ENCODE measurements at places on chromosomes 1 and 21.
A peak's percentile ranks its signal among the peaks of the same experiment; 100 is the strongest.

DNA sequence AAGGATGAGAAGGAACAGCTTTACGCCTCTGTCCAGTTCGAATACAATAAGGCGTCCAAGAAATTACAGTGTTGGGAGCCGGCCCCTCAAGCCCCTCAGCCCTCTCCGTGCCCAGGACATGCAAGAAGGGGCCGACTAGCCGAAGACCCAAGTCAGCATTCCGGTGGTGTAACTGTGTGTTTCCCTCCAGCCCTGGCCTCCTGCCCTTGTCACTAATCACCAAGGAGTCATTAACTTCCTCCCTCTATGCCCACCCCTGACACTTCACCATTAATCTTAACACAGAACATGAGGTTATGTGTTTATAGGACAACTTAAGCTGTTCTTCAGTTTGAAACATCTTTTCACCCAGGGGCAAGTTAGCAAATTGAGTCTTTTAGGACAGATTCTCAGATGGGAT, 16.4 kb upstream of the C4BPB start:
- DNase-seq, result no peak
- no peaks in the 10 kb centered on the region for H3K27me3 ChIP-seq
- peaks cover 18% of the 10 kb centered on the region for H3K36me3 ChIP-seq

DNA sequence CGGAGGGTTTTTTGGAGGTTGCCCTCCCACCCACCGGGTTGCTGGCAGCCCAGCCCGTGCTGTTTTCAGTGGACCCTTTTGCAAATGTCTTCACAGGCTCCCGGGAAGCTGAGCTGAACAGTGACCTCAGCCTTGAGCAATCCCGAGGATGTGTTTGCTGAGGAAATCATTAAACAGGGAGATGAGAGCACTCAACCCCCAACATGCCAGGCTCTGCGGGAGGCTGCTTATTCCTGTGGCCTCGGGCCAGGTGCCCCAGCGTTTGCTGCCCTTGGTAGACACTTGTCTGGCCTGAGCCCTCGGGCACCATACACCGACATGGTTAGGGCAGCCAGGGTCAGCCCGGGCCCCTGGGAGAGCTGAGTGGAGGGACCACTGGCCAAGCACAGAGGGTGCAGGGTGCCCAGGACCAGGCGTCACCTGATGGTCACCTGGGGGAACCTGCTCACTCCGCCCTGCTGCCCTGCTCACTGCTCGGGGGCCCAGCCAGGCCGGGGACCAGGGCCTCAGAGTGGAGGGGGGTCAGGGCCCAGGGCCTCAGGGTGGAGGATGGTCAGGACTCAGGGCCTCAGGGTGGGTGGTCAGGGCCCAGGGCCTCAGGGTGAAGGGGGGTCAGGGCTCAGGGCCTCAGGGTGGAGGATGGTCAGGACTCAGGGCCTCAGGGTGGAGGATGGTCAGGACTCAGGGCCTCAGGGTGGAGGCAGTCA, 42.5 kb upstream of the POFUT2 start:
- no peaks in the 10 kb centered on the region for H3K36me3 ChIP-seq
- no peak for DNase-seq
- no peaks in the 10 kb centered on the region for H3K27me3 ChIP-seq
- peak overlapping the region; percentile 13 for H3K27ac ChIP-seq
- peaks cover 31% of the 10 kb centered on the region for H3K4me1 ChIP-seq

GRCh38 chr1:164640686-164641352, 81.8 kb downstream of the PBX1 start:
- no peaks in the 10 kb centered on the region for H3K27me3 ChIP-seq
- peaks cover 10% of the 10 kb centered on the region for H3K36me3 ChIP-seq
- no peak overlapping the region for H3K4me3 ChIP-seq
- DNase-seq, result peak; percentile 88
- peak overlapping the region; percentile 35 for H3K27ac ChIP-seq

DNA sequence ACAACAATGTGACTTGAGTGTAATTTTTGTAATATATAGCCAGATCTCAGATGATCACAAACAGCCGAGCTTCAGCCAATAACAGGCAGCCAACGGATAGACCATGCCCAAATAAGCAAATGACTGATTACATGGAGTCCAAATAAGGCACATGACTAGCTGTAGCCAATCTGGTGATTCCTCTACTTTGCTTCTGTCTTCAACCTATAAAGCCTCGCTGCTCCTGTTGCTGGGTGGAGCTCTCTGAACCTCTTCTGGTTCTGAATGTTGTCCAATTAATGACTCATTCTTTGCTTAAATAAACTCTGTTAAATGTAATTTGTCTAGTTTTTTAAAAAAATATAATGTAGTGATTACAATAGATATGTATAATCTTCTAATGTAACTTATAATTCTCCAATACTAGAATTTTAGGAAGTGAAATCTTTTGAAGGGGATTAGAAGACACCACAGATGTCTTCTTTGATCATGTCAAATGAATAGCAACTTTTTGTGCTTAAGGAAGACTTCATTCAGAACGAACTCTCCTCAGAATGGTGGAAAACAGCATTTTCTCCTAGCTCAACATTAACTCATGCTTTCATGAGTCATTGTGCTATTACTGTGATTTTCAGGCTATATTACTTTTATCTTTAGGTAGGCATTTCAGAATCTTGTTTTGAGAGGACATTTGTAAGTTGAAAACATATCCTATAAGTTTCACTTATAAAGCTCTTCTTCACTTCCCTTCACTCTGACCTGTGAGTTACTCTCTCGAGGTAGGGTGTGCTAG, 857.8 kb upstream of the B3GALT2 start:
- no peaks in the 10 kb centered on the region for H3K4me1 ChIP-seq
- no peak overlapping the region for H3K4me3 ChIP-seq
- H3K36me3 ChIP-seq, result no peaks in the 10 kb centered on the region
- H3K27ac ChIP-seq, result no peak overlapping the region

DNA sequence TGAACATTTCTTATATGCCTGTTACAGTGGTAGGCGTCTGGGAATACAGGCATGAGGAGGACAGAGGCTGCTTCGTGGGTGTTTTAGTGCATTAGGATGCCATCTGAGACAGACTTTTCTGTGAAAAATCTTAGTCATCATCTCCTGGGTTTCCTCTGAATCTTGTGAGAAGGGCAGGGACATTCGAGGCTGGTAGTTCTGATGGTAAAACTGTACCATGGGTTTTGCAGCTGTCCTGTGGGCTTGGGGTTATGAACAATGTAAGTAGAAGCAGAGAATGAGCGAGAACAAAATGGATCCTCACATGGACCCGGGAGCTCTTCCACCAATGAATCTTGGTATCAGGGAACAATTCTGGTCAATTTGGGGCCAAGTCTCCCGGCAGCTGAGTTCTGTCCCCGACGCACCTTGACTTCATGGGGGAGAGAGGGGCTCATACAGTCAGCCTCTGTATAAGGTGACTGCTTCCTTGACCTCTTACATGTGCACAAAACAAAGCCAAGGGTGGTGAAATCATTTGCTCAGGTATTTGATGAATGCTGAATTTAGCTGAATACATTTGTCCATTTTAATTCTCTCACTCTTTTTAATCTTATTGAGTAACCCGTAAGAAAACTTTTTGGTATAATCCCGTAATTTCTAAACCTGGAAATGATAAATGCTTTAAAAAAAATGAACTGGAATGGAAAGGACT, 63.6 kb upstream of the ERRFI1 start:
- no peak overlapping the region for H3K27ac ChIP-seq
- H3K4me3 ChIP-seq, result no peak overlapping the region
- DNase-seq, result no peak
- H3K4me1 ChIP-seq, result peaks cover 3% of the 10 kb centered on the region
- no peaks in the 10 kb centered on the region for H3K27me3 ChIP-seq

GRCh38 chr1:29384496-29385015, 148.2 kb downstream of the PTPRU start:
- H3K4me1 ChIP-seq, result no peaks in the 10 kb centered on the region
- no peak overlapping the region for H3K4me3 ChIP-seq
- H3K36me3 ChIP-seq, result no peaks in the 10 kb centered on the region
- DNase-seq, result no peak

- H3K36me3 ChIP-seq, result no peaks in the 10 kb centered on the region
- H3K4me1 ChIP-seq, result no peaks in the 10 kb centered on the region
- H3K4me3 ChIP-seq, result no peak overlapping the region
- DNase-seq, result peak; percentile 26
Measured at GRCh38 chr1:38221006-38221649, 174.5 kb upstream of the POU3F1 start.

- no peaks in the 10 kb centered on the region for H3K36me3 ChIP-seq
- DNase-seq, result peak; percentile 22
- no peak overlapping the region for H3K27ac ChIP-seq
- no peak overlapping the region for H3K4me3 ChIP-seq
Measured at GRCh38 chr21:44984428-44984791, 44.6 kb downstream of the SLX9 start.

DNA sequence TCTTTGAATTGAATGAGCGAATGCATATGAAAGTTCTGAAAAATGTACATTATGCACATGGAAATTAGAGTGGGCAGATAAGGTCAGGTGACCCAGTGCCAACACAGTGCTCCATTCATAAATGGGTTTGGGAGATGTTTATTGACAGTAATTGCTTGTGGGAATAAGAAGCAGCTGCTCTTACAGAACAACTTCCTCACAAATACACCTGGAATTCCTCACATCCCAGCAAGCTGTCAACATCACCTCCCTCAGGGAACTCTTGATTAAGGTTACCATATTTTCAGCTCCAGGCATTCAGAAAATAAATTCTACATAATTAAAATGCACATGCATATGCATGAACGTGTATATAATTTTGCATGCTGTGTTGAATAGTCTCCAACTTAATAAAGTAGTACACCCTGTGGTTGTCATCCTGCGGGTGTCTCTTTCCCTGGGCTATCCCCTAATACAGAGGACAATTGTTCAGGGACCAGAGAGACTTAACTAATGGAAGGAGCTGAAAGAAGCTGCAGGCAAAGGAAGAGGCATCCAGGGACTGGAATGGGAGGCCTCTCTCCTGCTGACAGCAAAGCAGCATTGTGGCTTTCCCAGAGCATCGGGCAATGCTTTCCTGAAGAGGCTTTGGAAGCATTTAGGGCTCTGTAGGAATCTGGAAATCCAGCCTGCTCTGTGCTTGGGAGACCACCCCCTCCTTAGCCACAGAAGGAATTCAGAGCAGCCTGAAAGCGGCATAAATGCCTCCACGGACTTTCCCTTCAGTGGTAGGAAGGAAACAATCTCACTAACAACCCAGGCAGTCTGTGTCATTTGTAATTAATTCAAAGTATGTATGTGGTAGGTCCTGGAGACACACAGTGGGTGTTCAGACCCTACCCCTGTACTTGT, 55.2 kb upstream of the GNG12 start:
- no peak overlapping the region for H3K4me3 ChIP-seq
- H3K27me3 ChIP-seq, result no peaks in the 10 kb centered on the region
- peaks cover 7% of the 10 kb centered on the region for H3K4me1 ChIP-seq
- H3K27ac ChIP-seq, result peak overlapping the region; percentile 91
- peak; percentile 33 for DNase-seq
- H3K36me3 ChIP-seq, result no peaks in the 10 kb centered on the region

- H3K4me1 ChIP-seq, result peaks cover 56% of the 10 kb centered on the region
- no peak for DNase-seq
- no peaks in the 10 kb centered on the region for H3K27me3 ChIP-seq
Measured at GRCh38 chr1:27520651-27521050, 30.7 kb upstream of the WASF2 start.

GRCh38 chr1:34845131-34845901, 14.2 kb downstream of the SMIM12 start:
- DNase-seq, result no peak
- peaks cover 28% of the 10 kb centered on the region for H3K4me1 ChIP-seq
- H3K36me3 ChIP-seq, result no peaks in the 10 kb centered on the region
- H3K27me3 ChIP-seq, result no peaks in the 10 kb centered on the region

DNA sequence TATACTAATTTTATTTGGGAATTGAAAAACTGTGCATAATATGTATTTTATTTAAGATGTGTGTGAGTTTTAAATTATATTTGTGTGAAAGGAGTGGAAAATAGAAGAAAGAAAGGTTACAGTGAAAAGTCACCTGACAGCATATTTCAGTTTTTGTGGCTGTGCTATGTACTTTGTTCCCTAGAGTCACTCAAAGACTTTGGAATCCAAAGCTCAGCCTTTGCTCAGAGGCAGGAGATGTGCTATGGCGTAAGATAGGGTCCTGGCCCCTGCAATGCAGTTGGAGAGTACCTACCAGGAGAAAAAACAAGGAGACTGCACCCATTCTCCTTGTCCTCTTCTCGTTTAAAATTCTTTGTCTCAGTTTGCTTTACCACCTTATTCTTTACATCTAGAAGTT, 2.9 kb downstream of the CCDC30 start:
- peak; percentile 66 for DNase-seq
- H3K4me1 ChIP-seq, result no peaks in the 10 kb centered on the region
- no peaks in the 10 kb centered on the region for H3K27me3 ChIP-seq
- peaks cover 2% of the 10 kb centered on the region for H3K36me3 ChIP-seq
- H3K27ac ChIP-seq, result no peak overlapping the region

GRCh38 chr21:43207868-43208267, 39.1 kb downstream of the CRYAA start:
- H3K27me3 ChIP-seq, result no peaks in the 10 kb centered on the region
- no peak for DNase-seq
- H3K36me3 ChIP-seq, result no peaks in the 10 kb centered on the region
- no peak overlapping the region for H3K27ac ChIP-seq

DNA sequence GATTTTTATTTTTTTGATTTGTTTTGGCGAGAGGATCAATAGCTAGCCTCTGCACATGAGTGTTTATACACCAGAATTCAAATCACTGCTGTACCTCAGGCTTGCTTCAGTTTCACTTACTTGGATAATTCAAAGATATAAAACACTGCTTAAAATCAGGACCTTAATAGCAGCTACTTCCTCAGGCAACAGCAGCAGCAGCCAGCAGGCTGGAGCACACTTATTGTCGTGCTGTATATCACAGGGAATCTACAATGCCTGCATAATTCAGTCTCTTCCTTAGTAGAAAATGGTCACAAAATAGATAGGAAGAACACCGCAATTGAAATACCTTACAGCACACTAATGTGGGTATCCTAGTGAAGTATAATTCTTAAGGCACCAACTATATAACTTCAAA, 497.3 kb downstream of the NEGR1 start:
- no peaks in the 10 kb centered on the region for H3K4me1 ChIP-seq
- no peaks in the 10 kb centered on the region for H3K36me3 ChIP-seq
- H3K27ac ChIP-seq, result no peak overlapping the region
- H3K27me3 ChIP-seq, result no peaks in the 10 kb centered on the region
- no peak for DNase-seq

DNA sequence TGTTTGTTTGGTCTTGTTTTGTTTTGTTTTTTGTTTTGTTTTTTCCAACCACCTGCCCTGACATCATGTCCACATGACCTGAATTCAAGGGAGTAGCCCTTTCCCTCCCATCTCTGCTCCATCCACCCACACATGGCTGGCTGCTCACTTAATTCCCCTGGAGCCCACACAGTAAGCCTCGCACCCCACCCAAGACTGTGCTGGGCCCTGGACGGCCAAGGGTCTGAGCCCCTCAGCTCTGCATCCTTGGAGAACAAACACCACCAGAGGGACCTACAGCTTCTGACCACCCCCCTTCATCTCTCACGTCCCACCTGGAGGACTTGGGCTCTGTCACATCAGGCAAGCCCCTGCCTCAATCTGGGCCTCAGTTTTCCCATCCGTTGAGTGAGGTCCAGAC, 39.1 kb downstream of the MATN1 start:
- no peak overlapping the region for H3K27ac ChIP-seq
- H3K4me1 ChIP-seq, result no peaks in the 10 kb centered on the region
- no peaks in the 10 kb centered on the region for H3K27me3 ChIP-seq

GRCh38 chr1:55053265-55053954, 14.1 kb downstream of the PCSK9 start:
- H3K27ac ChIP-seq, result no peak overlapping the region
- H3K4me1 ChIP-seq, result peaks cover 6% of the 10 kb centered on the region
- no peak overlapping the region for H3K4me3 ChIP-seq
- DNase-seq, result no peak
- H3K36me3 ChIP-seq, result no peaks in the 10 kb centered on the region
